ENCODE measurements at places on chromosomes 13 and 19.

- DNase-seq = no peak
Measured at GRCh38 chr19:41307090-41307875, 2.7 kb upstream of the CCDC97 start.

- DNase-seq = peak; percentile 61
Measured at GRCh38 chr19:1725100-1726064, 27.9 kb upstream of the ONECUT3 start.

- DNase-seq = peak; percentile 86
Measured at GRCh38 chr19:6476155-6476895, 5.3 kb downstream of the DENND1C start.

- DNase-seq = no peak
Measured at GRCh38 chr13:50679321-50679720, 164.2 kb downstream of the DLEU7 start.

- DNase-seq = peak; percentile 24
Measured at GRCh38 chr19:5154799-5155426, 185.7 kb downstream of the PTPRS start.

DNA sequence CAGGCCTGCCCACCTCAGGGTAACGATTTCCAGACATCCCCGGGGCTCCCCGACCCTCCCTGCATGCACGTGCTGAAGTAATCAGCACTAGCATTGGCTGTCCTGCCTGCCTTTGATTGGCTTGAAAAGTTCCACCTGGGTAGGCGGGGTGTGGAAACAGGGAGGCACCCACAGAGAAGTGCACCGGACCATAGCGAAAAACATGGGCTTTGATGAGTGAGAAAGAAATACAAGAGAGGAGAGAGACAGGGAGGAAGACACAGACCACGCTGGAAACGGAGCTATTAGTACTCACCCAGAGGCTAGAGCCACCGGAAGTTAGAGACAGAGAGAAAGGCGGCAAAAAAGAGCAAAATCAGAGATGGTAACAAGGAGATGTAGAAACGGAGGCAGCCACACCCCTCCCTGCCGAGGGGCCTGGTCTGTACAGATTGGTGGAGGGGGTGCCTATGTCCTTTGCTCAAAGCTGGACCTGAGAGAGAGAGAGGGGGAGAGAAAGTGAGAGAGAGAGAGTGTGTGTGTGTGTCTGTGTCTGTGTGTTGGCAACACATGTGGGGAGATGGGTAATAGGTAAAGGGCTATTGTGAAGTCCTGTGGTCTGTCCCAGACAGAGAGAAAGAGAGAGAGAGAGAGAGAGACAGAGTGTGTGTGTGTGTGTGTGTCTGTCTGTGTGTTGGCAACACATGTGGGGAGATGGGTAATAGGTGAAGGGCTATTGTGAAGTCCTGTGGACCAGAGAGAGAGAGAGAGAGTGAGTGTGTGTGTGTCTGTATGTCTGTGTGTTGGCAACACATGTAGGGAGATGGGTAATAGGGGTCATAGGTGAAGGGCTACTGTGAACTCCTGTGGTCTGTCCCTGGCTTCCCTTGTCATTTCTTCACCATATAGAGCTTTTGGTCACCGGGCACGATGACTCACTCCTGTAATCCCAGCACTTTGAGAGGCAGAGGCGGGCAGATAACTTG lies 2.9 kb downstream of the CGB3 start:
- DNase-seq = no peak

DNA sequence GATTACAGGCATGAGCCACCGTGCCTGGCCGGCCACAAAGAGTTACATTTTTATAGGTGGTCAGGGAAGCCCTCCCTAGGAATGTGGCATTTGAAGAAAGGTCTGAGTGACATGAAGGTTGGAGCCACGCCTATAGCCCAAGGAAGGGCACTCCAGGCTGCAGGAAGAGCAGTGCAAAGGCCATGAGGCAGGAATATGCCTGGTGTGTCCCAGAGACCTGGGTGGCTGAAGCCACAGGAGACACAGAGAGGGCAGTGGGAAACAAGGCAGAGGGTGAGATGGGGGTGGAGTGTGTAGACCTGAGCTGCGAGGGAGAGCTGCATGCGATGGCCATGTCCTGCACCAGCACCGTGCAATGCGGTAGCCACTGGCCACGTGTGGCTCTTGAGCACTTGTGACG lies 4.9 kb downstream of the PNMA8B start:
- no peak for DNase-seq

DNA sequence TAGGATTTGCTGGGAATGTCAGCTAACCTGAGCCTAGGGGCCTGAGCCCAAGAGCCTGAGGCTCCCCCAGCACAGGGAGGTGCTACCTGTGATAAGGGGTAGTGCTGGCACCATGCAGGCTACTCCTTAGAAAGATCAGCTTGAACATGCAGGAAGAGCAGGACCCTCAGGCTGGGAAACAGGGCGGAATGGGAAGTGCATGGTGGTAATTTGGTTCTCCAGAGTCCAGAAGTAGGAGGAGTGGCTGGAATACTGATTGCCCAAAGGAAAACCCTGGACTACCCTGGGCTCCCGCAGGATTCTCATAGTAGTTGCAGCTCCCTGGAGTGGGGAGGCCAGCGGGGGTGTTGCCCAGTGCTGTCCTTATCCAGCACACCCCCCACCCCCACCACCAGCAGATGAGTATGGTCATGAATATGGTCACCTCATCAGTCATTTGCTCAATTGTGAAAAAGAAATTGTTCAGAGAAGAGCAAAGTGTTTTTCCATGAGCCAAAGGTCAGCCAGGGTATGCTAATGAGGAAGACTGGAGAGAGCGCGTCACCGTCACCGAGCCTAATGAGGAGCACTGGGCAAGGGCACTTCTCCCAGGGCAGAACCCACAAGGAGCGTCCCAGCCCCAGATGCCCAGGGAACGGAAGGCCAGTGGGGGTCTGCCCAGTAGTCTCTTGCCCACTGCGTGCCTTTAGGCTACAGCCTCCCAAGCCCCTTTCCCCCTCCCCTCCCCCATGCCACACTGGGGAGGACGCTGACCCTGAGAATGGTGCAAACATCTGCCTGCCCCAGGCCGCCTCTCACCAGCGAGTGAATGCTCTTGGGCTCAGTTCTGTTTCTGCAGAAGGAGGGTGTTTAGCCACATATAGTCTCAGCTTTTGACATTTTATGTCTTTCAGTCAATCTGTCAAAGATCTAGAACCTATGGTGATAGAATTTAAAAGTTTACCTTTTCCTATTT lies 5.3 kb downstream of the SLC25A15 start:
- peak; percentile 47 for DNase-seq

GRCh38 chr19:10567656-10568055 lies 1.1 kb downstream of the CDKN2D start:
- DNase-seq = no peak

- no peak for DNase-seq
Measured at GRCh38 chr13:44726214-44726613, 150.1 kb upstream of the TSC22D1 start.

GRCh38 chr13:26855921-26856320 lies 95.3 kb upstream of the GPR12 start:
- no peak for DNase-seq

- no peak for DNase-seq
Measured at GRCh38 chr19:5343848-5344247, 3.2 kb upstream of the PTPRS start.

DNA sequence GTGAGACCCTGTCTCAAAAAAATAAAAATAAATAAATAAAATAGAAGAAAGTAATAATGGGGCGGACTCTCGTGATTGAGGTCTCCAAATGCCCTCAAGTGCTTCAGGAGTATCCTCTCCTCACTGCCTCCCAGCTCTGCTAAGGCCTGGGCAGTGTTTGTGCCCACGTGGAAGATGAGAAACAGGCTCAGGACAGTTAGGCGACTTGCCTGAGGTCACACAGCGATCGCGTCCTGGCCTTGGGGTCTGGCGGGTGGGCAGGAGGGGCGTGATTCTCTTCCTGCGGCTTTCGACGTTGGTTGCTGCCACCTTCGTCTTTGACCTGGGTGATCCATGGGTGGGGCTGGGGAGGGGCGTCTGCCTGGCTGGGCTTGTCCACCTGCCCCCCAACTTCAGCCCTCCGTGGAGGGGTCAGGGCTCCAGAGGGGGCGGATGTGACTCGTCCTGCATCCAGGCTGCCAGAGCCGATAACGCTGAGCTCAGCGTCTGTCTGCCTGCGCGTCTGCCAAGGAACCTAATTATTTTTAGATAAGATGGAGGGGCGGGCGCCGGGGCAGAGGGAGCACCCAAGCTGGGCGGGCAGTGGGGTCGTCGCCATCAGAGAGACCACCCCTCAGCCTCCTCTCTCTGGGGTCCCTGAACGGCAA lies 56.9 kb downstream of the NFIC start:
- DNase-seq = no peak

DNA sequence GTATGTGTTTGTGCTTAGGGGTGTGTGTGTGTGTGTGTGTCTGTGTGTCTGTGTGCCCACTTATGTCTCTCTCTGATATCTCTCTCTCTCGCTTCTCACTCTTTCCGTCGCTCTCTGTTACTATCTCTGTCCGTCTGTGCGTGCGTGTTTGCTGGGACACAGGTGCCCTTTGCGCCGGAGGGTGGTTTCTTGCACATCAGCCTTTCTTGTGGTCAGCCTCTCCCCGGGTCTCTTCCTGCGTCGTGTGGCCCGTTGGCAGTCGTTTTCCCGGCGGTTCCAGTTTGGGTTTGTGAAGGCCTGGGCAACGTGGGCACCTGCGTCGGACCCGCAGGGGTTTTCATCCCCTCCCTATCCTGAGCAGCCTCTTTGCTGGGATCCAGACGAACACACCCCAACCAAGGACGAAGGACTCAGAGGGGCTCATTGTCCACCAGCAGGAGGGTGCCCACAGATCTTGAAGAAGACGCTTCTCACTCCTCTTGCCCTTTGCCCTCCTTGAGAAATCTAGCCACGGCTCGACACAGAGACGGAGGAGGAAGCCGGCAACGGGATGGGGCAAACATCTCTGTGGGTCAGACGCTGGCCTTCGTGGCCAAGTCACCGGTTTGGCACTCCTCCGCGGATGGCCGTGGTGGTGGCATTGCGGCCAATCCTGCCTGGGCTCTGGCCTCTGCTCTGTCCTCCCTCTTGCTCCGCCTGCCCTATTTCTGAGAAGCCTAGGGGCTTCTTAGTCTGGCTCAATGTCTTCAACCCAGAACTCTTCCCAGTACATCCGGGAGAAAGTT lies 52.3 kb downstream of the ZNF146 start:
- DNase-seq = no peak

- DNase-seq = no peak
Measured at GRCh38 chr13:56201834-56202233, 938.9 kb upstream of the PRR20A start.

DNA sequence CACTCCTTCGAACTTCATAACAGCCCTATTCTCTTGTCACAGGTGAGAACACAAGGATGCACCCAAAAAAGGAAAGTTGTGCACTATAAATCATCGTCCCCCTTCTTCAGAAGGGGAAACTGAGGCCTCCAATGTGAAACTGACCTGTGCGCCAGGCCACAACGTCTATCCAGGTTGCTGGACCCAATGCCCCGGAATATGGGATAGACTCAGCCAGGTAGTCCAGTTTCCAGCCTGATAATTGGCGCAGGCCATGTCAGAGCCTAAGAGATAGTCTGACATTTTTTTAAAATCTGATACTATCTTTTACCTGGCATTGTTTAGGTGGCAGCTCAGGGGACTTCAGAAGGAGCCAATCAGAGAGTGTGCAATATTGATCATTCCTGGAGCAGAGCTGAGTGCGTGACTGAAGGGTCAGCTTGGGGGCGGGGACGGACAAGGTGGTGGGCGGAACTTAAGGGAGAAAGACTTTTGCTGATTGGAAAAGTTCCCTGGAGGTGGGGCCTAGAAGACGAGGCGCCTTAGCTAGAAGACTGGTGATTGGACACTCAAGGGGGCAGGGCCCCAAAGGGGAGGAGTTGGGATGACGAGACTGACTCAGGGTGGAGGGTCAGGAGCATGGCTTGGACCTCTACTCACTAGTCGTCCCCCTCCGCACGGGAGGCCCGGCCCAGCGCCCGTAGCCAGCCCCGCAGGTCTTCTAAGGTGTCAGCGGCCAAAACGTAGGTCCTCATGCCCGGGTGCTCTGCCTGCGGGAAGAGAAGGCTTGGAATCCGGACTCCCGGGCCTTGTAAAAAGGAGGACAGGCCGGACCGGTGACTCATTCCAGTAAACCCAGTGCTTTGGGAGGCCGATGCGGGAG lies 8.5 kb downstream of the PLEKHA4 start:
- DNase-seq = peak; percentile 80

GRCh38 chr19:54209058-54209810 lies 8.6 kb downstream of the RPS9 start:
- DNase-seq = no peak

GRCh38 chr13:98103531-98103930 lies 39.4 kb upstream of the FARP1 start:
- no peak for DNase-seq

DNA sequence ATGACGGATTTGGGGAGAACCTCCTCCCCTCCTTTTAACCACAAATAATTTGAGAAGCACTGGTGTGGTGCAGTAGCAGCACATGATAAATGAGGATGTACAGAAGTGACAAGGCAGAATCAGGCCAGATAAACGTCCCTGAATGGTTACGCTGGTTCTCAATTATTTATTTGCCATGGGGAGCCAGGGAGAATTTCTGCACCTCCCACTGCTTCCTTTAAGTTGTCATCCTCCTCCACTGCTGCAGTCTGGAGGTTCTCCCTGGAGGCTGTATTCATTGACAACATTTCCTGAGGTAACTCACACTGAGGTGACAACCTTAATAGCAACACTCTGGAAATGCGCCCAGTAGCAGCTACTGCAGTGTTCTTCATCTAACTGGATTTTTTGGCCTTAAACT lies 308.9 kb upstream of the SLITRK1 start:
- no peak for DNase-seq

DNA sequence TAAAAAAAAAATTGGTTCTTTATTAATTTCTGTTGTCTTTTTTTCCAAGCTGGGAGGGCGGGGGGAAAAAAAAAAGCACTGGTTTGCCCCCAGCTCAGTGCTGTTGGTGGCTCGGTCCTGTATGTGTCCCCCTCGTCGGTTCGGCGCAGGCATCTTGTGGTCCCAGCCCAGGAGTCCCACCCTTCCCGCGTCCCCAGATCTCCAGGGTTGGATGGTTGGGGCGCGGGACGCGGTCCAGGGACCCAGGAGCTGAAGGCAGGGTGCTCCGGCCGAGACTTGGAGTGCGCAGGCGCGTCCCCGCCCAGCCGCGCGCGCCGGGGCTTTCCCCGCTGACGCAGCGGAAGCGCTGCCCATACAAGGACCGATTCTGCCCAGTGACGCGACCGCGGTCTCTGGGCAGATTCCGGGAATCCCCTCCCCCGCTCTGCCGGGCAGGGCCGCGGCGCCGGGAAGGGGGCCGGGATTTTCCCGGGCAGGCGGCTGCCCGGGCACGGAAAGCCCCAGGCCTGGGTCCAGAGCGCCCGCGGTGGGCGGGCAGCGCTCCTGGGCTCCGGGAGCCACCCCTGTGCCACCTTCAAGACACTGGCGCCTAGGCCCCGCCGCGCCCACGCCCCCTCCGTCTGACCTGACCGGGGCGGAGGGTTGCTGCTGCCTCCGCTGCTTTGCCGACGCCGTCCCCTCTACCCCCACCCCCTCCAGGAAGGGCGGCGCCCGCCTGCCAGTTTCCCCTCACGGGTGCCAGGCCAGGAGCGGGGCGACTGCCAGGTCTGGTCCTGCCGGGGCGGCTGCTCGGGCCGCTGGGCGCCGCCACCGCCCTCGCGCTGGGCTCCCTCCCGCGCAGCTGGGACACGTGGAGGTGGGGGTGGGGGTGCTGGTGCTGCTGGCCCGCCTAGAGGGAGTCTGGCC lies 2.3 kb downstream of the JUNB start:
- peak; percentile 94 for DNase-seq

Data from liver (tissue), 10 donors.